ENCODE measurements at places on chromosomes 2 and 18.

- no peak for DNase-seq
Observed at GRCh38 chr2:37612382-37612781, 59.1 kb downstream of the CDC42EP3 start.

GRCh38 chr2:120991441-120991840 is 255.8 kb downstream of the GLI2 start:
- DNase-seq = no peak

GRCh38 chr2:7972670-7973069 is 709.2 kb upstream of the ID2 start:
- DNase-seq = no peak

DNA sequence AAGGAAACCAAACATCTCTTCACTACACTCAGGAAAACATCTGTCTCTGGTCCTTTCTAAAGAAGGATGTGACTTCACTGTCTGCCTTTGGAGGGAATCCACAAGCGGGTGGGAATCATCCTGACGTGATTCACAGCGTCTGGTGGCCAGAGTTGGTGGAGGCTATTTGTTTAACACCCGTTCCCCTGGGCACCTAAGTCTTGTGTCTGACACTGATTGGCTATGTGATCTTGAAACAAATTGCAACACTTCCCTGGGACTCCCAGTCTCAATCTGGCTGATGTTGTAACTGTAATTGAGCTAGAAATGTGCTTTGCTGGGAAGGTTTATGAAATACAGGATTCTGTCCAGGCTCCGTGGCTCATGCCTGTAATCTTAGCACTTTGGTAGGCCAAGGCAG is 28.8 kb upstream of the SIX3 start:
- DNase-seq = no peak

GRCh38 chr2:134198006-134198634 is 55.8 kb upstream of the MGAT5 start:
- DNase-seq = peak; percentile 15

GRCh38 chr2:175837046-175837445 is 165.0 kb downstream of the LNPK start:
- no peak for DNase-seq

- DNase-seq = no peak
Observed at GRCh38 chr18:26524002-26524401, 24.4 kb downstream of the KCTD1 start.

- no peak for DNase-seq
Observed at GRCh38 chr2:169771612-169772011, 27.1 kb upstream of the SSB start.

DNA sequence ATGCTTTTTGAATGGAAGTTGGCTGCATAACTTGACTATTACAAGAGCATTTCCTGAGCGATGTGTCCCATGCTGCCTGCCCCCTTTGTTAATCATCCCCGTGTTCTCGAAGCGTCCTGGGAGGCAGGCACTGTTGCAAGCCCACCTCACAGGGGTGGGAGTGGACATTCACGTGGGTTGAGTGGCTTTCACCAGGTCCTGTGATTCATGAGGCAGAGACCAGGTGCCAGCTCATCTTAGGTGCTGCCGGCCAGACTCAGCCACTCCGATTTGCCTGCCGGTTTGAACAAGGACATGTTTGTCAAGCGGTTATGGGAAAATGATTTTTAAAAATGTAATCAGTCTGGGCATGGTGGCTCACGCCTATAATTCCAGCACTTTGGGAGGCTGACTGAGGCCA is 112.5 kb downstream of the ZNF532 start:
- no peak for DNase-seq

GRCh38 chr2:235765181-235765820 is 271.5 kb downstream of the AGAP1 start:
- DNase-seq = no peak

GRCh38 chr2:74576863-74577229 is 22.3 kb downstream of the DOK1 start:
- DNase-seq = no peak

GRCh38 chr2:180991361-180991760 is 11.0 kb downstream of the UBE2E3 start:
- peak; percentile 3 for DNase-seq

GRCh38 chr2:222799262-222799918 is 61.4 kb upstream of the ACSL3 start:
- DNase-seq = no peak

DNA sequence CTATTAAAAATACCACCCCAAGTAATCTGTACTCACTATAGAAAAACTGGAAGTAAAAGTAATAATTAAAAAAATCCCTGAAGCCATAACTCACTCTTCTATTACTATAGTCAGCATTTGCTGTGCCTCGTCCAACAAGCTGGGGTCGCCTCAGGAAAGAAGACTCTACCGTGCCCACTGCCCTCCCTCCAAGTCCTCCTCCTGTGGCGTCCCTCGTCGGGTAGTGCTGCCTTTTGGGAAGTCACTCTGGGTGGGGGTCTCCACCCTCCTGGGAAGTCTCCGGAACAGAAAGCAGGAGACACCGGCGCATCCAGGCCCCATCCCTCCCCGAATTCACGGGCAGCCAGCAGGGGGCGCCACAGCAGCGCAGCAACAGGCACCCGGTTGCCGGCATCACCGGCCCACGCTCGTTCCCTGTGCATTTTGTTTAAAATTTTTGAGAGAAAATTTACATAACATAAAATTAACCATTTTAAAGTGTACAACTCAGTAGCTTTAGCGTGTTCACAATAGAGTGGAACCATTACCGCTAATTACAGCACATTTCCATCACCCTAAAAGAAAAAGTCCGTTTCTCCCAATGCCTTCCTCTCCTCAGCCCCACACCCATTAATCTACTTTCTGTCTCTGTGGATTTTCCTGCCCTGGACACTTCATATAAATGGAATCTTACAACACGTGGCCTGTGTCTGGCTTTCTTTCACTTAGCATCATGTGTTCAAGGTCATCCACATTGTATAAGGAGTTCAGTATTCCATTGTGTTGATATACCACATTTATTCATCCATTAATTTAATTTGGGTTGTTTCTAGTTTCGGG is 62.2 kb downstream of the ADNP2 start:
- DNase-seq = peak; percentile 50

DNA sequence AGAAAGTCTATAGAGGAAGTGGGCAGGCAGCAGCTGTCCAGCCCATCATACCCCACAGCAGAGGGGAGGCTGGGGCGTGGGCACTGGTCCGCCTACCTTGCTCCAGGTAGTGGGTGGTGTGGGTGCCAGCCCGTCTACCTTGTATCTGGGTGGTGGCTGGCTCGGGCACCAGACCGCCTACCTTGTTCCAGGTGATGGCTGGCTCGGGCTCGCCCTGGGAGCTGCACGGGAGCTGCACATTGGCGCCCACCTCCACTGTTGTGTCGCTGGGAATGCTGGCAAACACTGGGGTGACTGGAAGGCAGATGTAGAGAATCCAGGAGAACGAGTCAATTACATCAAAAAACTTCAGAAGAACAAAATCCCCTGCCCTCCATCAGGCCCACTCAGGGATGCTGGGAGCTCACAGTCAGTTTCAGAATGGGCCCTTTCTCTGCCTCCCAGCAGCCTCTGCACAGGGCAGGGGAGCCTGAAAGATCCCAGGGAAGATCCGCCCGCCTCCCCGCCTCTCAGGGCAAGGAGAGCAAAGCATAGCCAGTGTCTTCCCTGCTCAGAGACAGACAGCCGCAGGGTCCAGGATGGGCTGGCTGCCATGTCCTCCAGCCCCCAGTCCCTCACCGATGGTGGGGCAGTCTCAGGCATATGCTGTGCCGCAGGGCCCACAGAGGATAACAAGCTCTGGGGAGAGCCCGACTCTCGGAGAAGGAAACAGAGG is 82.3 kb downstream of the PXDN start:
- DNase-seq = no peak

DNA sequence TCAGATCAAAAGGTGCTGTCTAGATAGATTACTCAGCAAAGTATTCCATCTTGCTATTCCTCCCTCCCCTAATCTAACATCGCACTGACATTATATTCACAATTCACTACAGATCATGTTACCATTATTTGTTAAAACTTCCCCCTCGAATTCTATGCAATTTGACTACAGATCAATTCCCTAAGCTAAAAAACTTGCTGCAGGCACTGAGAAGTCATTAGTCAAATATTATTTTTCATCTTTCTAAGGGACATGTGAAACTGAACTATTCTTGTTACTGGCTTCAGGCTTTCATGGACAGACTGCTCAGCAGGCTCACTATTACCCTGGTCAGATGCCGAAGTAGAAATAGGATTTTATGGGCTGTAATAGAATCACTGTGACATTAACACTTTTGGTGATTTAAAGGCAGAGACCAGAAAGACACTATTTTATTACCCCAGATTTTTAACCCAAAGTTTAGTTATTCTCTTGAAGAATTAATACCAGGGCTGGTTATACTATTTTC is 15.1 kb downstream of the MYL1 start:
- DNase-seq = no peak

DNA sequence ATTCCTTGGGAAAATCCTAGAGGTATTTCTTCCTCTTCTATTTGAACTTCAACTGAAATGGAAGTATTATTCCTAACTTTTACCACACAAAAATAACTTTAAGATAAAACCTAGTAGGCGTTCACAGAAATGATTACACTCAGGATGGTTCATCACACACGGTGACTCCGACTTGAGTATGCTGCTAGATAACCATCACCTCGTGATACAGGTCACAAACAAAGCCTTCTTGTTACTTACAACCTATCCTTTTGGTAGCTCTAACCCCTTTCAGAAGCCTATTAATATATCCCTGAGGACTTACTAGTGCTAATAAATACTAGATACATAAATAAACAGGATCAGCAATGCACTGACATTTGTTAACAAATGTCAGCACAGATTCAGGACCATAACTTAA is 101.0 kb upstream of the DNER start:
- DNase-seq = no peak

DNA sequence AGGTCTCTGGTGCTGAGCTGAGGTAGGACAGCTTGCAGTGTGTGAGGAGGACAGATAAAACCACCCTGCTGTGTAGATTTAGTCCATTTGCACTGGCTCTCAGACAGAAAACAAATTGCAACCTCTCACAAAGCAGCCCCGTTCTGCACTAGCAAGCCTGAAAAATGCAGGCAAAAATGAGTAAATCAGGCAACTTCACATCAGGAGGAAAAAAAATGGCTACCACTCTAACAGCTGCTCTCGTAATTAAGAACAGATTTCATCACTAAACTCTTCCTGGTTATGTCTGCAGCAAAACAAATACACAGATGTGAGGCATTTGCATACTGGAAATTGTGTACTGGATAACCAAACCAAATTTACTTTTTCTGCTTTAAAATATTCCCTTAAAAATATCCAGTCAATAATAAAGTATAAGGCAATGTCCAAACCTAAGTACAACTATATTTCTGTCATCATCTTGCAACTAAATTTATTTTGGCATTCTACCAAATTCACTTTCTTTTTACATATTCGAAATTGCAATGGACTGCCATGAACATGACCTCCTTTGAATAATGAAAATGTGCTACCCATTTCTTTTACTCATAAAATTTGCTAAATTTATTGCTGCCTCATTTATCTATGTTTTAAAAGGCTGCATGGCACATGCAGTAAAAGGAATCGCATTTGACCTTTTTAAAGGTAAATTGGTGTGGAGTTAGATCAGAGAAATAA is 157.4 kb downstream of the AFF3 start:
- no peak for DNase-seq

GRCh38 chr18:48320639-48320945 is 88.6 kb downstream of the ZBTB7C start:
- no peak for DNase-seq

DNA sequence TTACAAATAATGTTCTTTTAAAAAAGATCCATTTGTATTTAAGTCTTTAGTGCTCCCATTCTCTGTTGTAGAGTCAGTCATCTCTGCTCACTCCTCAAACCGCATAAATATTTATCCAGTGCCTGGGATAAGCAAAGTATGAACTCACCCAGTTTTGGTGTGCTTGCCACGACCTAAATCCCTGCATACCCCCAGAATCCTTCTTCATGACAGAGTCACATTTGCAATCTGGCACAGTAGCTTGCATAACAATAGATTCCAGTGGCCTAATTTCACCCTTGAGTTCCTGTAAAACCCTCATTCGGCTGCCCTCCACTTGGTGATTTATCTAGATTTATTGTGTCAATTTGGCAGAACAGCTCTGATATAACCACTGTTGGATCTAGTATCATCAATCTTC is 92.9 kb downstream of the DTNA start:
- no peak for DNase-seq

DNA sequence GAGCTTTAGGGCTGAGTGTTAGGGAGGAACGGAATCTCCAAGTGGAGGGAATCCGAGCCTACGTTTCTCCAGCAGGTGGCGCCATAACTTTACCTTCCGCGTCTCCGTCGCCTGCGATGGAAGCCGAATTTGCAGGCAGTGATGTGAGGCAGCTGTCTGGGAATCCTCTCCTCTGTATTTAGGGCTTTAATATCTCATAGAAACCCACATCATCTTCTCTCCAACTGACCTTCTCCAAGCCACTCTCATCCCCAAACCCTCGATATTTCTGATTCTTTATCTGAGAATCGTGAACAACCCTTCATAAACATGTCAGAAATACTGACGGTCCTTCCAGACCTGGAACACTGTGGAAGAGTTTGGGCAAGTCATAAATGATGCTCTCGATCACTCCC is 27.5 kb downstream of the SIX2 start:
- peak; percentile 74 for DNase-seq

- DNase-seq = no peak
Observed at GRCh38 chr18:47842836-47843235, 87.6 kb downstream of the SMAD2 start.

- no peak for DNase-seq
Observed at GRCh38 chr2:140865837-140866236, 1265.0 kb downstream of the LRP1B start.

- DNase-seq = no peak
Observed at GRCh38 chr2:221097568-221097915, 474.6 kb downstream of the EPHA4 start.

DNA sequence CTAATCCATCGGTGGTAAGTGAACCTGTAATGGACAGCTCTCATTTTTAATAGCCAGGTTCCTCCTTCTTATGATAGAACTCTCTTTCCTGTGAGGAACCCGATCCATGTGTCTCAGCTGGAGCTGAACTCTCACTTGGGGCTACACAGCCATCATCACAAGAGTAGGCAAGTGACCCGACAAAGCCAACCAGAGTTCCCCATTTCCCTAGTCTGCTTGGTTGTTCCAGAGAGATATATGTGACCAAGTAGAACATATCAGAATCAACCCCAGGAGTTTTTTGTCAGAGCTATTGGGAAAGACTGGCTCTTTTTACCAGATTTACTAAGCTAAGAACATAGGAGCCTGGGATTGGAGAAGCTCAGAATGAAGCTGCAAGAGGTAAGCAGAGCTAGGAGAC is 14.6 kb upstream of the HNRNPLL start:
- DNase-seq = no peak

Measured in CD4-positive, alpha-beta T cell treated with Interleukin-17A for 4 hours (primary cell).